ENCODE measurements at places on chromosomes 6 and 20.

- ATAC-seq: peak; percentile 56
Measured at GRCh38 chr6:32867022-32867477, 13.1 kb downstream of the PSMB9 start.

DNA sequence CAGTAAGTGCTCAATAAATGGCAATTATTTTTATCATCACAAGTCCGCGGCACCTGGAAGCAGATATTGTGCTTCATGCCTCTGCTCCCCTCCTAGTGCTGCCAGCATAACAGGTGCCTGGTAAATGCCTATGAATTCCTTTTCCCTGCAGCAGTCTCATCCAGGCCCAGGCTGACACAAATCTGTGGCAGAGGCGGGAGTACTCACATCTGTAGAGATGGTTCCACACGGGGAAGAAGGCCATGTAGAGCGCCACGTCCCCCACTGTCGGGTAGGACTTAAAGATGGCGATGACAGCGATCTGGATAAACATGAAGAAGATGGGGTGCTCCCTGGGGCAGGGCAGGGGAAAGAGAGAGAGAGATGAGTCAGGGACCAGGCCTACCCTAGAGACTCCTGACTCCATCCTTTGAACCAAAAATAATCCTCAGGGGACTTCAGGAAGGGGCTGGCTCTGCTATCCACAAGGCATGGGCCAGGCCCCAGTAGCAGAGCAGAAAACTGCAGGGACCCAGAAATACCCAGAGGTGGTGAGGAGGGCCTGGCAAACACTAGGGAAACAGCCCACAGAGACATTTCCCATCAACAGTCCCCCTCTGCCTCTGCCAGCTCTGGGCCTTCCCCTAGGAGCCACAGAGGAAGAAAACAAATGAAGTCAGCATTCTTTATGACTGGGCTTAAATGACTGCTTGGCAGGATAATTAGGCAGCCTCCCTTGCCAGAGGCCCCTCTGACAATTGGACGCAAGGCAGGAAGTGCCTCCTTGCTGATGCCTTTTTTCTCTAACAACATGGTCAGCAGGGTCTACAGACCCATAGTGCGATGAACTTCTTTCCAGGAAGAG is 23.0 kb downstream of the MAP1LC3A start:
- ATAC-seq: no peak

DNA sequence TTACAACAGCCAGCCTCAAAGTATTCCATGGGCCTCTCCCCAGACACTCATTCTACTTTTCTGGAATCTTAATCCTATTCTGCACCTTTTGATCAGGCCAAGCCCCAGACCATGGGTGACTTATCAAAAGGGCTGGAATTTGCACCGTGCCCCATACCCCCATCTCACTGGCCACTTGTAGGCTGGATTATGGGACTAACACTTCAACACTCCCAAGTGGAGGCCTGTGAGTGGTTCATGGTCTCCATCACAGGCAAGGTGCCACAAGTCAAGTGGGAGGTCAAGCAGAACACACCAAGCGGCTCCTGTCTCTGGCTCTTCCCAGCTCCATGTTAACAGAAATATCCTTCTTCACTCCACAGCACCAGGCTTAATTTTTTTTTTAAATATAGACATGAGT is 212.3 kb upstream of the HEY2 start:
- ATAC-seq: no peak

- ATAC-seq: no peak
Measured at GRCh38 chr6:42355416-42355815, 96.3 kb downstream of the TRERF1 start.

DNA sequence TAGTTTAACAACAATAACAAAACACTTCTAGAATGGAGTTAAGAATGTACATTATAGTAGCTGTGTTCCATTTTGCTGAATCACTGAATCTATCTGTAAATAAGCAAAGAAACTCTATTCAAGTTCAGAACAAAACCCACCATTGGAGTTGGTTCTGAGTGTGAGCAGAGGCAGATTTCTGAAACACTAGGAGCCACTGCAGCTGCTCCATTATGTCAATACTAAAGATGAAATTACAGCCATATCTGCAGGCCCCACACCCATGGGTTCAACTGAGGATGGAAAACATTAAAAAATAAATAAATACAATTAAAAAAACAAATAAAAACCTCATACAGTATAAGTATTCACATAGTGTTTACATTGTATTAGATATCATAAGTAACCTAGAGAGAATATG is 91.0 kb downstream of the REPS1 start:
- no peak for ATAC-seq

DNA sequence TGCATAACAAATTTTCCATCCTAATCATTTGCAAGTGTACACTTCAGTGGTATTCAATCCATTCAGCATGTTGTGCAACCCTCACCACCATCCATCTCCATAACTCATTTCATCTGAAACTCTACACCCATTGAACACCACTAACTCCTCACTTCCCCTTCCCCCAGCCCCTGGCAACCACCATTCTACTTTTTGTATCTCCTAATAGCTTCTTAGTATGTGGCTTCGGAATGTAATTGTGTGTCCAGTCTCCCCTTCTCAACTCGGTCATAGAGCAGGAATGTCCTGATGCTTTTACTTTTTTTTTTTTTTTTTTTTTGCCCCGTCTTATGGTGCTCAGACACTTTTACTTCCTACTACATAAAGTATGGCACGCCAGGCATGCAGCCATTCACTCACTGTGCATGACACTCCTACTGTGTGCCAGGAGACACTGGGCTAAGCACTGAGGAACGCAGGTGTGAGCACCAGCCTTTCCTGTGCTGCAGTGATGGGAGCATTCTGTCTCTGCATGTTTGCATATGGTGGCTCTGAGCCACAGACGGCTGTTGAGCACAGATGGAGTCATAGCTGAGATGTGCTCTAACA is 15.3 kb downstream of the HCK start:
- peak; percentile 88 for ATAC-seq

- no peak for ATAC-seq
Measured at GRCh38 chr6:40431706-40432105, 155.5 kb downstream of the LRFN2 start.

DNA sequence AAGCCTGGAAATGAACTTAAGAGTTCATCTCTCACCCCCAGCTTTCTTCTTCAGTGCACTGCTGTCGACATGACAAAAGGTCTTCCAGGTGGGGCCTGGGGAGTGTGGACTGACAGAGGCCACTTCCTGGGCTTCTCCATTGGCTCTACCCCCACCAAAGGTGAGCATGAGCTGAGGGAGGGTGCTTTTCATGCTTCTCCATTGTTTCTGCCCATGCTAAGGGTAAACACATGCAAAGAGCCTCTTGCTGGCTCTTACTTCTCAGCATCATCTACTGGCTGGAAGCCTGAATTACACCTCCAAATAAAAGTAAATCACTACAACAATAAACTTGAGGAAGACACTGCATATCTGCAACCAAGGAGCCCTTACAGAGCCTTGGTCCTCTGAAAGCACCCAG is 227.2 kb downstream of the EPM2A start:
- no peak for ATAC-seq

DNA sequence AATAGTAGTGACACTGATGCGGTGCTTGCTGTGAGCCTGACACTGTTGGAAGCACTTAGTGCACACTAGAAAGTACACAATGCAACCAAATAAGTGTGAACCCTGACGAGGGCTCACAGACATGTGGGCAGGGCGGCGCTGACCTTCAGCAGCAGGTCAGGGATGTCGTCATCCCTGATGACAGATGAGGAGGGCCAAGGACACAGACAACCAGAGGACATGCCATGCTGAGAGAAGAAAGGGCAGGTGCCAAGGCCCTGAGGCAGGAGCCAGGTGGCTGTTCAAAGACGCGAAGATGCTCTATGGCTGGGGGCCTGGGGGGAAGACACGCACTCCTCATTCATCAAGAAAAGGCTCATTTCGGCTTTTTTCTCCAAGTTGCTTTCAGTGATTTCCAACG is 176.4 kb upstream of the CST7 start:
- no peak for ATAC-seq

DNA sequence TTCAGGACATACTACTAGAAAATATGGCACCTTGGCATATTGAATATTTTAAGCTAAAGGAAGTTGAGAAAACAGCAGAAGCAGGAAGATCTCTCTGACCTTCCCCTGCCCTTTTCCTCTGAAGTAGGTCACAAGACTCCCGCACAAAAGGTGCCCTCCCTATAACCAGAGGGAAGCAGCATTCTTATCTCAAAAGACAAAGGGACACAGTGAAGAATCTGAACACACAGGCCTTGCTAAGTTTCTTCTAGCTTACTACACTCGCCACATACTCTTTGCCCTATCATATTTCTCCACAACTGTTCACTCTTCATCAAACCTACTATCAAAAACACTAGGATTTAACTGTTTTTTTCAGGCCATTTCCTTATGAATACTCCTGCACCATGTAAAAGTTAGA is 151.2 kb downstream of the ELOVL4 start:
- no peak for ATAC-seq

DNA sequence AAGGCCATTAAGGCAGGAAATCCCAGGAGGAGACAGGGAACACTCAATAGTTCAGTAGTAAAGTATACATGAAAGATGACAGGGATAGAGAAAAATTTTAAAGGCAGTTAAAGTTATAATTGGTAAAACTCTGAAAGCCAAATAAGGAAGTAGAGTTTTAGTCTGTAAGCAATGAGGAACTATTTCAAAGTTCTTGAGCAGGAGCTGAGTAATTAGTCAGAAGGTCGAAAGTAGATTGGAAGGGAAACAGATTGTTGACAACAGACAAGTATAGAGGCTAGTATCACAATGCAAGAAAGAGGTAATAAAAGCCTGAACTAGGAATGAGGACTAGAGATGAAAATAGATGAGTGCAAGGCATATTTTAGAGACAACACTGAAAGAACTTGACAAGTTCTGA is 150.3 kb downstream of the CDK19 start:
- no peak for ATAC-seq

GRCh38 chr6:131379948-131380347 is 193.1 kb upstream of the ARG1 start:
- ATAC-seq: peak; percentile 91

GRCh38 chr6:161917645-161918044 is 643.8 kb upstream of the AGPAT4 start:
- ATAC-seq: no peak

DNA sequence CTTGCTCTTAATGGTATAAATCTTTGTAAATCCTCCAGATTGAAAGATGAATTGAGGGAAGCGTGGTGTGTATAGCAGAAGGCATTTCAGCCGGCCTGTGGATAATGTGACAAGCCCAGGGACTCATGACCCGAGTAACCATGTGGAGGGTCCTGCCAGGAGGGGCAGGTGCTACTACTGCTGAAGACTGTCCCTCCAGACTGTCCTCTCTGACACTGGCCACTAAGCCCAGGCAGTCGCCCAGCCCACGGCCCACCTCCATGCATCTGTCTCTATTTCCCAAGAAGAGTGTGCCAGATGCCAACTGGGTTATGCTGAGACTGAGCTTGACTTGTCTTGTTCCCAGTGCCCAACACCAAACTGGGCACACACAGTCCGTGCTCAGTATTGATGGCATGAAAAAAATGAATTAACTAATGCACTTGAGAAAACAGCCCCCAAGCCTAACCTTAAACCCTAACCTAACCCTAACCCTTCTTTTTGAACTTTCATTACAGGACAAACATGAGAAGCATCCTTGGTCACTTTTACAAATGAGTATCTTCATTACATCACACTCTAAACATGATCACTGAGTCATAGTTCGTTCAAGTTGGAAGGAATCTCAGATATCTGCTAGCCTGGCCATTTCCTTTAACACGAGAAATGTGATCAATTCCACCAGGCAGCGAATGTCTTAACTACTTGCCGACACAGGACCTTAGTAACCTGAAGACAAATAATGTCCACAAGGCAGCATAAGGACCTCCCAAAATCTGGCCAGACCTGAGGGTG is 182.2 kb upstream of the RREB1 start:
- ATAC-seq: no peak

DNA sequence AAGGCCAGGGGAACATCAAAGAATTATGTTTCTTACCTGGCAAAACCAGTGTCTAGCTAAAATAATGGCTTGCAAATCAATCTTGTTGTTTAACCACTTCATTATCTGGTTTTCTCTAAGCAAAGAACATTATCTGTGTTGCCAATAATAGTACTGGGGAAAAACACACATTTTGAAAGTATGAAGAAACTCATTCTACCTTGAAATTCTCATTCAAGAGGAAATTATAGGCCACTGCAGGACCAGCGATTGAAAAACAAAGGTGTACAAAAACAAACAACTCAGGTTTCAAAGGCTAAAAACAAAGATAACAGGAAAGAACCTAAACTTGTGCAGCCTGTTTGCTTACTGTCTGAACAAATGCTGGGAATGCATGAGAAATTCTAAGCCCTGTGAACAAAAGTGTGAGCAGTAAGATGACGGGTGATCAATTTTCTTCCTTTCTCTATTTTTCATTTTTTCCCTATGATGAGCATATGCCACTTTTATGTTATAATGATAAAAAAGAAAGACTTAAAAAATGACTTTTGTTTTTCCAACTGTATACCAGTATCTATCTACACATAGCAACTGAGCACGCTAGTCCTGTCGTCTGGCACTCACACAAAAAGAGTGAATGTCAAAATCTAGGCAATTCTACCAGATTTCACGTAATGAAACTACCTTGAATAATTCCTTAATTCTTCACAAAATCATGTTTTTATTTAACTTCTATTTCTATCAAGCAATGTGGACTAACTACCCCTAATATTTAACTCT is 117.9 kb downstream of the SGK1 start:
- ATAC-seq: no peak

DNA sequence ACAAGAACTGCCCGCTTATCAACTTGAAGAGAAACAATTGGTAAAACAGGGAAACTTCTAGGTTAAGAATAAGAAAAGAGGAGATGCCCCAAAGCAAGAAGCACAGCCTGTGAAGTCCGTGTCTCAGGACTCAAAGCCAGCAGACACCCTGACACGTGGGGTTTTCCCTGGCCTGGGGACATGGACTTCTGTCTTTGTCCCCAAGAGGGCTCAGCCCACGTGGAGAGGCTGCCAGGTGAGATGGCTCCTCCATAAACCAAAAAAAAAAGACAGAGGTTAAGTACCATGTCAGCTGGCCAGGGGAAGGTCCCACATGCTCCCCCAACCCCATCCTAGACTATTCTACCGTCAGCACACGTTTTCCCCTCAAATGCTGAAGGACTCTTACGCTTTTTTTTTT is 9.9 kb downstream of the SERPINB6 start:
- ATAC-seq: no peak

- no peak for ATAC-seq
Measured at GRCh38 chr20:37944456-37944981, 41.6 kb downstream of the VSTM2L start.

GRCh38 chr20:24032400-24032898 is 43.9 kb upstream of the GGTLC1 start:
- no peak for ATAC-seq

- ATAC-seq: no peak
Measured at GRCh38 chr20:20663841-20664240, 48.6 kb downstream of the RALGAPA2 start.

GRCh38 chr6:43257367-43258145 is 14.3 kb downstream of the TTBK1 start:
- ATAC-seq: no peak

GRCh38 chr20:23203951-23204730 is 118.0 kb upstream of the CD93 start:
- ATAC-seq: no peak

- ATAC-seq: no peak
Measured at GRCh38 chr20:61253264-61253639, 1.2 kb downstream of the CDH4 start.
